ENCODE measurements at places on chromosomes 11 and 22.

DNA sequence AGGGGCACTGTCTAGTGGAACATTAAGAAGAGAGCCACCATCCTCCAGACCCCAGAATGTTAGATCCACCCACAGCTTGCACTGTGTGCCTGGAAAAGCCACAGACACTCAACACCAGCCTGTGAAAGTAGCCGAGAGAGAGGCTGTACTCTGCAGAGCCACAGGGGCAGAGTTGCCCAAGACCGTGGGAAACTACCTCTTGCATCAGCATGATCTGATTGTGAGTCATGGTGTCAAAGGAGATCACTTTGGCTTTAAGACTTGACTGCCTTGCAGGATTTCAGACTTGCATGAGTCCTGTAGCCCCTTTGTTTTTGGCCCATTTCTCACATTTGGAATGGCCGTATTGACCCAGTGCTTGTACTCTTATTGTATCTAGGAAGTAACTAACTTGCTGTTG, 115.9 kb upstream of the CCDC179 start:
- no peak for DNase-seq

DNA sequence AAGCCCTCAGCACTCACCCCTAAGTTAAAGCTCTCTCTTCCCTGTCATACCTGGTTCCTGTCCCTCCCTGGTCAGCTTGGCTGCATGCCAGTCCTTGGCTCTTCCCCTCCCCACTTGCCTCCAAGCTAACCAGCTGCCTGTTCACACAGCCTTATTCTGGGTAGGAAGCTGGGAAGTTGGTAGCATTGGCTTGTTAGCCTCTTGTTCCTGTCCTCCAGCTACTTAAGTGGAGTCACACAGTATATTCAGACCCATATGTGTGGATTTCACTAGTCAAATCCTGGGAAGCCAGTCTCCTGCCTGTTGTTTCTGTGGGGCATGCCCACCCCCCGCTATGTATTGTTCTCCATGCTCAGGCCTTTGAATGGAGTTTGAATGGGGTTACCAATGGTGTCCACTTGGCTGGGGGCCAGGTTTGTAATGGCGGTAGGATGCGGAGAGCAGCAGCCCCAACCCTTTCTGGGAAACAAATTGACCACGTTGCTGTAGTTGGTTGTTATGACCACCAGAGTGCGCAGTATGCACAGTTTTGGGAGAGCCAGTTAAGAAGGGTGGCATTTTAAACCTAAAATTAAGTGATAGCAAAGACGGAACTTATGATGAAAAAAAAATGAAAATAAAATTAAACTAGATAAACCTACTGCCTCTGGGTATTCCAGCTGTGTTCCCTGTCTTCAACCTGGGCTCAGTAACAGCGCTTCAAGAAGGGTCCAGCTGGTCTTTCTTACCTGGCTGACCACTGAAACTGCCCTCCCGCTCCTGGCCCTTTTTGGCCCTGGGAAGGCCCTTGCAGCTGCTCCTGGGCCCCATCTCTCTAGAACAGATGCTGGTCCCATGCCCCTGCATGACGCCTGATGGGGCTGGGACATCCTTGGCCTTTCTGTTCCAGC, 10.7 kb upstream of the RPS3 start:
- DNase-seq: peak; percentile 64

GRCh38 chr11:35943713-35944502, at the start of gene LDLRAD3:
TSS of gene LDLRAD3 (plus strand) at chr11:35944062. CDS start at chr11:35944099, 37 bp downstream.
- no peak for DNase-seq

DNA sequence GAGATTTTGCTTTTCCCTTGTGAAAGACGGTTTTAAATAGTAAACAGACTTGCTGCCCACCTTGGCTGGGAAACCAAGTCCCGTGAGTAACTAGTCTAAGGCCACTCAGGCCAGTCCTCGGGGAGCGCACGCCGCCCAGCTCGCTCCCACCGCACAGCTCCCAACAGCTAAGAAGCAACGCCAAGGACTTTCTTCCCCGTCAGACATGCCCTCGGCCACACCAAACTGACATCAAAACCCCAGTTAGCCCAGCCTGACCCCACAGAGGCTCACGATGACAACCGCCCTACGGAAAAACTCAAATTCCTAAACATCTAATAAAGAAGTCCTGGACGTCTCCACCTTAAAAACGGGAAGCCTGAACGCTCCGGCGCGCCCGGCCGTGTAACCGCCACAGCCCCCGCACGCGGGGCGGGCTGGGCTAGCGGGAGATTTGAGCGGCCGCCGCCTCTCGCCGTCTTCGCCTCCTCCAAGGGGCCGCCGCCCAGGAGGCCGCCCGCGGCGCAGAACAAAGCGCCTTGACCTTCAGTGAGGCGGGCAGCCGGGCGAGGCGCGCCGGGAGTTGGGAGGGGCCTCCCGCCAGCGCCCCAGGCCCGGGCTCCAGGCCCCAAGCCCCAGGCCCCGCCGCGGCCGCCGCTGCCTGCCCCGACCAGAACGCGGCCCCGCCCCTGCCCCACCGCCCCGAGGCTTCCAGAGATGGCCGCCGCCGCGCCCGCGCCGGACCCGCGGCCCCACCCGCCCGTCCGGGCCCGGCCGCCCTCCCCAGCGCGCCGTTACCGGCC, 486 bp downstream of the NAP1L4 start:
- no peak for DNase-seq

- DNase-seq: no peak
These were observed 136.2 kb downstream of the LDLRAD3 start for GRCh38 chr11:36079878-36080675.

- no peak for DNase-seq
These were observed 89.5 kb downstream of the BMAL1 start for GRCh38 chr11:13367115-13367514.

DNA sequence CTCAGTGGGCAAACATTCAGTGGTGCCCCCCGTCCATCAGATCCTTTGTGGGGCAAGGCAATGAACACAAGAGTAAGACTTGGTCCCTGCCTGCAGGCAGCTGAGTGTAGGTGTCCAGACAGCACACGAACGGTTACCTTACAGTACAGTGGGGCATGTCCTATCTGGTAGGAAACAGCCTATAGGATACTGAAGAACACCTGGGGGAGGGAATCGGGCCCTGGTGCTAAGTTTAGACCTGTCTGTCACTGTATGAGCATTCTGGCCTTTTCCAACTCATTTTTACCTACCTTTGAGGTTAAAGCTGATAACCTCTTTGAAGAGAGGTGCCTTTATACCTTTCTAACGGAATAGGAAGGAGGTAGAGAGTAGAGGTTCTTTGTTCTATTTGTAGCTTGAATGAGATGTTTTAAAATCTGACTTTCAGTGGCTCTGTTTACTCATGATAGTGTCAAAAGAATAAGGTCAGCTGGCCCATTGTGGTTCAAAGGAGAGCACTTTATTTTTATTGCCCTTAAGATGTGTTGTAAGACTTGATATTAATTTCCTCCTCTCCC, 8.9 kb downstream of the ZNRF3 start:
- no peak for DNase-seq

GRCh38 chr11:15770798-15771414, 585.4 kb downstream of the SOX6 start:
- DNase-seq: no peak

DNA sequence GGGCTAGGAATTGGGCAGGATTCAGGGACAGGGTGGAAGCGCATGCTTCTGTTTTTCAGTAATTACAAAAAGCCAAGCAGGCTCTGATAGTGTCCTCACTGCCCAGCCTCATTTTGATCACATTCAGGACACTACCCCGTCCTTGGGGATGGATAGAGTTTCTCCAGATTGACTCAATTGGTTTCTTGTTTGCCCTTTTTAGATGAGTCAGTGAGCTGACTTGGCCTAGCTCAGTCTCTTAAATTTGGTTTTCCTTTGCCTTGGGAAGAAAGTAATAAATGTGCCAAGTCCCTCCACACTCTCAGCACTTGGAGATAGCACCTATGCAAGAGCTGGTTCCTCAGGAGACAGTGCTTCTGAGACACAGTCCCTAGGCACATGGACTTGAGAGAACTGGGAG, 25.5 kb downstream of the DKK3 start:
- DNase-seq: no peak

GRCh38 chr22:29872144-29872893, 10.7 kb upstream of the MTMR3 start:
- no peak for DNase-seq

DNA sequence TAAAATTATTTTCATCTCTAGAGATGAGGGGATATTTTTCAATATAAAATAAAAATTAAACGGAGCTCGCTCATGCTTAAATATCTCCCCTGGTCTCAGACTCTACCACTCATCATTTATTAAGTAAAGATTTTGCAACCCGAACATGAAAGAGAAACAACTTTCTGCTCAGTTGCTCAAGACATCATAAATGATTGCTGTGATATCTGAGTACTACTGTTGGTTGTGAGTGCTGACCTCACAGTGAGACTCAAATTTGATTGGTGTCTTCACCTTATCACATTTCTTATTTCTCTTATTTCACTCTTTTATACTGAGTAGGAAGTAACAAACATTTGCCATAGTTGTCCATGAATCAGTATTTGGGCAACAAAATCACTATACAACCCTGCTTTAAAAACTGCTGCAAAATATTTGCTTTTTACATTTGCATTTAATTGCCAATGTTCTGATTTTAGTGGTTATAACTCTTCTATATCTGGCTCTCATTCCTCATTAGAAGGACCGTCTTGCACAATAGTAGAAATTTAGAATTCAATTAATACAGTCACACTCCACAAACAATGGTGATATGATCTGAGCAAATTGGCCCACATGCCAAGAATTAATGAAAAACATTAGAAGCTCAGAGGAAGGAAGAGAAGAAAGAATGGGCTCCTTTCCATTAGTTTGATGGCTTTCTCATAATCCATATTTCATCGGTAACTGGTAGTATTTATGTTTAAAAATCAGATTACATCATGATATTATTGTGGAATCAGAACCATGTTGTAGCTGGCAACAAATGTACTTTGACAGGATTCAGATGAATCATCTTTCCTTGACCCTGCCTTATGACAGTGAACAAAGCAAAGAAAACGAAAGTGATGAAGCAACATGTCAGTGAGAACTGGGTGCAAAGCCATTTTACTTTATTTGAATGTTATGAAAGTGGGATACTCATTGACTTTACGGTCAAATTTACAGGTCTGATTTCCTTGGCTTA, 973.6 kb upstream of the TENM4 start:
- no peak for DNase-seq

- no peak for DNase-seq
These were observed 471.0 kb downstream of the INSC start for GRCh38 chr11:15585602-15586331.

DNA sequence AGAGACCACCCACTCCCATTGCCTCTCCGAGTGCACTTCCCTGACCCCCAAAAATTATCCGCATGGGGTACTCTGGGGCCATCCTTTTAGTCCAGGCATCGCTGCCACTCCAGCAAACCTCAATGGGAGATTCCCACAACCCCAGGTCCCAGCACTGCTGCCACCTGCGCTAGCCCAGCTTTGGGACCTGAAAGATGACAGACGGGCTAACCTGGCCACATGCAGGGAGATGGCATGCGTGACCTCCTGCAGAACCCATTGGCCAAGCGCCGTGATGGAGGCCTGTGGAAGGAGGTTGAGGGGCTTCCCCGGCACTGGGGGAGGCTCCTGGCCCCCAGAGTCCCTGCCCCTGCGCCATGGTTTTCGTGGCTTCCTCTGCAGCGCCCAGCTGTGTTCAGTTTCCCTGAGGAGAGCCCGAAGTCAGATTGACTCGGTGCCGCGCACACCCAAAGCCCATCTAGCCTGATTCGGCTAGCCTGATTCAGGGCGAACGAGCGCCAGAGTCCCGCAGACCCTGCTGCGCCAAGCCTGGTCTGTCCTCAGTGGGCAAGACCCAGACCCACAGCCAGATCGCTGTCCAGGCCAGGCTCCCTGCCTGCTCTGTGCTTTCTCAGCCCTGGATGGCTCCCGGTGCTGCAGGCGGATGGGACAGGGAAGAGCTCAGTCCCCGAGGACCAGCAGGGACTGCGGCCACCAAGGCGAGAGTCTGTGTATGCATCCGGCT, 751 bp upstream of the WNT7B start:
- DNase-seq: no peak

GRCh38 chr11:44979543-44980399, 29.1 kb upstream of the TP53I11 start:
- DNase-seq: no peak

GRCh38 chr22:19766511-19767426, 6.2 kb downstream of the TBX1 start:
- DNase-seq: peak; percentile 20

DNA sequence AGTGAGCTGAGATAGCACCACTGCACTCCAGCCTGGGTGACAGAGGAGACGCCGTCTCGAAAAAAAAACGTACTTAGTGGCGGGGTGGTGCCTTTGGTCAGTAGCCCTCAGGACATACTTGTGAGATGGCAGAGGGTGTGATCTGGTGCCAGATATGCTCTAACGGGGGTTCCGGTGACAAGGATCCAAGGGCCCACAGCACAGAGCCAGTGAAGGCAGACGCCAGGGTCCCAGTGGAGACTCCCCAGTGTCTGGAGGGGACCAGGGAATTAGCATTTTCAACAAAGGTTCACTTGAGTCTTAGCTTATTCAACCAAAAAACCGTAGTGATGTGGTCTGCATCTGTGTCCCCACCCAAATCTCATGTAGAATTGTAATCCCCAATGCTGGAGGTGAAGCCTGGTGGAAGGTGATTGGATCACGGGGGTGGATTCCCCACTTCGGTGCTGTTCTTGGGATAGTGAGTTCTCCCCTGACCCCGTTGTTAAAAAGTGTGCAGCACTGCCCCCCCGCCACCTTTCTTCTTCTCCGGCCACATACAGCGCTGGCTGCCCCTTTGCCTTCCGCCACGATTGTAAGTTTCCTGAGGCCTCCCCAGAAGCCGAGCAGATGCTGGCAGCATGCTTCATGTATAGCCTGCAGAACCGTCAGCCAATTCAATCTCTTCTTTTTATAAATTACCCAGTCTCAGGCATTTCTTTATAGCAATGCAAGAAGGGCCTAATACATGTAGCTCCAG, 26.6 kb upstream of the OSBPL5 start:
- no peak for DNase-seq

DNA sequence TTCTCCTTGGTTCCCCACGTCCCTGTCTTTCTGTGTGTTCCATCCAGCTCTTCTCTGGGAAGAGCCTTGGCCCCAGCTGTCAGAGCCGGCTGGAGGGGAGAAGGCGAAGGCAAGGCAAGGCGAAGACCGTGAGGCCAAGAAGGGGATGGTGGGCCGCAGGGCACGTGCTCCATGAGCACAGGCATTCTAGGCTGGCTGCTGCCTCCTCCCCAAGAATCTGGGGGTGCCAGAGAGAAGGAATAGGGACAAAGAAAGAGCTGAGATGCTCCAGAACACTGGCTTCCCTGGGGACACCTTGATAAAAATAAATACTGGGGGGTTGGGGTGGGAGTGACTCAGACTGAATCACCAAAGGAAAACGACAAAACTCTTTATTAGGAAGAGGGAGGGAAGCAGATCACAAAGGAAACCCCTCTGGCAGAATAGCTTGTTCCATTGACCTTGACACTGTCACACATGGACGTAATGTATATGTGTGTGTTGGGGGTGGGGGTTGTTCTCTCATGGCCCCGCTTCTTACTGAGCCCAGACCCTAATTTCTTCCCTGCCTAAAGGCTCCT, 52.5 kb downstream of the NECTIN1 start:
- no peak for DNase-seq
